ENCODE measurements at places on chromosomes 11 and 22.

GRCh38 chr11:72642884-72643522, 31.2 kb downstream of the PDE2A start:
- DNase-seq = peak; percentile 75

DNA sequence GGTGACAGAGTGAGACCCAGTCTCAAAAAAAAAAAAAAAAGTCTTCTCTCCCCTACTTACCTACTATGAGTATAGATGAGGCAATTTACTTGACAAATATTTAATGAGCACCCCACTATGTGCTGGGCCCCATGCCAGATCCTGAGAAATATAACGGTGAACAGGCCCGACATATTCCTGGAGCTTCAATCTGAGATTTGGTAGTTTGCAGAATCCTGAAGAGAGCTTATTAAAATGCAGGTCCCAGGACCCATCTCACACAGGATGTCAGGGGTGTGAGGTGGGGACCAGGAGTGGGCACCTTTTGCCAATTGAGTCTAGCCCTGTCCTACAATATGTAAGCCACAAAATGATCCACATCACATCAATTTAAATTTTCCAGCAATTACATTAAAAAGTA, 44.0 kb downstream of the KCNJ4 start:
- DNase-seq = no peak

DNA sequence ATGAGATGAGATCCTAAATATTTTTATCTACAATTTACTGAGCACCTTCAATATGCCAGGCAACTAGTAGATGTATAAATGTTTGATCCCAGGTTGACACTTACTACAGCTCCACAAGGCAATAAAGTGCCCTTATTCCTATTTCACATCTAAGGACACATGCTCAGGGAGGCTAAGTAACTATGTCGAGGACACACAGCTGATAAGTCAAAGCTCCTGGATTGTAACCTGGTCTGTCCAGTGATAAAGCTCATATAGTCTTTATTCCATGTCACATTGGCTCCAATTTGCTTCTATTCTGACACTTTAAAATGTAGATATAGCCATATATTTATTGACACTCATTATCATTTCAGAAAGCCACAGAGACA, 93.8 kb upstream of the BMAL1 start:
- DNase-seq = no peak

GRCh38 chr11:134277183-134278001, 1.2 kb downstream of the GLB1L3 start:
- no peak for DNase-seq

DNA sequence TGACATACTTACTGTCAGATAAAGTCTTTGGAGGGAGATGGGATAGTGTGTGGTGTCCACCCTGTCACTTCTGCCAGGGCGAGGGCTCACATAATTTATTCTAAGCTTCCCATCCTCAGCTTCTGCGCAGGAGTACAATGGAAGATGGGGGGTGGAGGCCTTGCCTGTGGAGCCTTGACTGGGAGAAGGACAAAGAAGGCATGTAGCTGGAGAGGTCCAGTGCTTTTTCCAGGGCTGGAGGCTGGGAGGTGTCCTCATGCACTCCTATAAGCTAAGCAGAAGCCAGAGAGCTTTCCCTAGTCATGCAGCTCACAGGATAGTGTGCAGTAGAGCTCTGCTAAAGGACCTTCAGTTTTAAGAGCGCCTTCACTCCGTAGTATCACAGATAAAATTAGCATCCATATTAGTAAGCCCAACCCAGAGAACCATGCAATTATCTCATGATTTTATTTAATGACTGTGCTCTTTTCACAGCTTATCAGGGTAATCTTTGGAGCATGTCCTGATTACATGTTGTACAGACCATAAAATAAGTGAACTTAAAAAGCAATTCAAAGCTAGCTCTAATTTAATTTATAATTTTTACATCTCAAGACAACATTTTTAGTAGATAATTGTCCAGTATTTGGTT, 148.3 kb downstream of the TEAD1 start:
- no peak for DNase-seq

- DNase-seq = no peak
Observed at GRCh38 chr11:13091373-13091772, 82.3 kb downstream of the RASSF10 start.

- no peak for DNase-seq
Observed at GRCh38 chr11:134658481-134659225, 246.6 kb upstream of the B3GAT1 start.

DNA sequence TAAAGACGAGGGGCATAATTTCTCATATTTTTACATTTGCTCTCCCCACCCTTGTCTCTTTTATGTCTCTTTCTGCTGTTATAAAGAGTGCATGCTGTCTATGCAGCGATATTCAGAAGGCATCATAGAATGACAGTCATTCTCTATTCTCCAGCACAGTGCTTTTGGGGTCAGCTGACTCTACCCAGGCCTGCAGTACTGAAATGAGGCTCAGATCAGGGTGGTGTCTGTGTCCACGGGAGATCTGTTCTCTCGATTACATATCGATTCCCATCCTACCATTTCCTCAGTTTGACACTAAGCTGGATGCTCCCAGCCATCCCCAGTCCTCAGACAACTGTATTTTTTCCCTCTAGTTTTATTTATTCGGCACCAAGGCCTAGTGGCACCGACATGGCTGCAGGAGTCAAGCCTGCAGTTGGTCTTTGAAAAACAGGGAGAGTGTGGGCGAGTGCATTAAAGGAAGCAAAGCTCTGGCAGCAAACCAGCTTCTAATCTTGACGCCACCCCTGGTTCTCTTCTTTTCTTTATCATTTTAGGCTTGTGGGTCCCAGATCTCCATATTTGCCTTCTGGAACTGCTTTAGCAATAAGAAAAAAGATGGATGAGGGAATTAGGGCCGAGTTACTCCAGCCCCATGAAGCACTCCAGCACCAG, 71.6 kb upstream of the PICALM start:
- DNase-seq = peak; percentile 38

DNA sequence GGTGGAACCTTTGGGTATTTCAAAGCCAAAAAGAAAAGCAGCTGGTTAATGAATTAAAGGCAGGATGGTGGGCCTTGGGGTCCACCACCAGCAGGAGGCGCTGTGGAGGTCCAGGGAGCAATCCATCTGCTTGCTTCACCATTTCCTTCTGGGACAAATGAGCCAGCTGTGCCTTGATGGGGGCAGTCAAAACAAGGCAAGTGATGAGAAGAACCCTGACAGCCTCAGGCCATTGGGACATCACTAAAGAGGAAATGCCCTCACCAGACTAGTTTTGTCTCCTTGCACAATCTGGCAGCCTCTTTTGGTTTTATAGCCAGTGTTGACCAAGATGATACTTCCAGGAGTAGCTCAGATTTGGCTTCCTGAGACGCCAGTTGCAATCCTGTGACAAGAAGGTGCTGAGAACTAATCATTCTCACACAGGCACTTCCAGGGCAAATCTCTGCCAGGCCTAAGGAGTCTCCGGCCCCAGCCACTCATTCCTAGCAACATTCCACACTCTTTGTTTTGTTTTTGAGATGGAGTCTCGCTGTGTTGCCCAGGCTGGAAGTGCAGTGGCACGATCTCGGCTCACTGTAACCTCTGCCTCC, 38.2 kb upstream of the WEE1 start:
- peak; percentile 79 for DNase-seq

GRCh38 chr22:46854125-46854870, 91.8 kb downstream of the TBC1D22A start:
- DNase-seq = no peak

GRCh38 chr11:99693941-99694492, 673.3 kb downstream of the CNTN5 start:
- peak; percentile 2 for DNase-seq

GRCh38 chr11:125360066-125360465, 136.0 kb downstream of the FEZ1 start:
- no peak for DNase-seq

DNA sequence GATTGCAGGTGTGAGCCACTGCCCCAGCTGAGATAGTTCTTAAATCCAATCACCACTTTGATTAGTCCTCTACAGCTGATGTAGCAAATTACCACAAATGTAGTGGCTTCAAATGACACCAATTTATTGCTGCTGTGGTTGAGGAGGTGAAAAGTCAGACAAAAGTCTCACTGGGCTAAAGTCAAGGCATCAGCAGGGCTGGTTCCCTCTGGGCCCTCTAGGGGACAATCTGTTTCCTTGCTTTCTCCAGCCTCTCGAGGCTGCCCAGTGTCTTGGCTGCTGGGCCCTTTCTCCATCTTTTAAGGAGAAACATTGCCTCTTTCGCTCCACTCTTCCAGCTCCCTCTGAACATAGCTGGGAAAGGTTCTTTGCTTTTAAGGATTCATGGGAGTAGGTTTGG, 50.5 kb upstream of the SHANK2 start:
- no peak for DNase-seq

- DNase-seq = no peak
Observed at GRCh38 chr22:49589301-49589700, 238.4 kb downstream of the BRD1 start.

GRCh38 chr11:132168344-132168981, 798.0 kb downstream of the NTM start:
- no peak for DNase-seq

- DNase-seq = no peak
Observed at GRCh38 chr11:74608431-74608830, 16.0 kb downstream of the POLD3 start.

GRCh38 chr11:88288560-88288959, 49.0 kb downstream of the CTSC start:
- no peak for DNase-seq

GRCh38 chr22:45235101-45235777, 5.5 kb downstream of the KIAA0930 start:
- DNase-seq = no peak

DNA sequence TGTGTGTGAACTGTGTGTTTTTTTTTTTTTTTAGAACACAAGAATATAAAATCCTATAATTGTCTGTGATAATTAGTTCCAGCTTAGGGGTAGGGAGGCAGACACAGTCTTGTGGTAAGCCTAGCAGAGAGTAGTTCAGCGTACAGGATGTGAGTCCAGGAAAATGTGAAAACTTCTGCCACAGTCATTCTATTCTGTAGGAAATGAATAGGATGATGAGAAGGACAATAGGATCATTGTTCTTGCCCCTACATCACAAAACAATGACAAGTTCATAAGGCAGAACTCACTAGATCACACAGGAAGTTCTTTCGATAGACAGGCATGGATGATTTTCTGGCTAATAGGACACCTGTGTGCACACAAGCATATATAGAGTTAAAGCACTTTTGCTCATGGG, 132.2 kb downstream of the NAV2 start:
- DNase-seq = no peak

DNA sequence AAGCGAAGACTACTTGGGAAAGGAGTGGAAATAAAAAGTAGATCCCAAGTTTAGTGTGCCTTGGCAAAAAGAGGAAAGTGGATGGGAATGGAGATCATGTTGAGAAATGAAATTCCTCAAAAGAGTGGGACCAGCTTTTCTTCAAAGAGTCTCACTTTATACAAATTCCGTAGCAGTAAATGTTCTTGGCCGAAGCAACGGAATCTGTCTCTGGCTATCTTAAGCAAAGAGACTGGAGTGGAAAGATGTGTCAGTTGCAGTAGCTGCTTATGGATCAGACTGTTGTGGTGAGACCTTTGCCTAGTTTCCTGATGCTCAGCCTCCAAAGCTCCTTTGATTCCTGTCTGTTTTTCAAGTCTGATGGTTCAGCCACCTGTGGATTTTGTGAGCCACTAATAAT, 73.6 kb downstream of the CSTPP1 start:
- DNase-seq = no peak

GRCh38 chr11:8826901-8827560, 84.0 kb upstream of the AKIP1 start:
- DNase-seq = peak; percentile 50

DNA sequence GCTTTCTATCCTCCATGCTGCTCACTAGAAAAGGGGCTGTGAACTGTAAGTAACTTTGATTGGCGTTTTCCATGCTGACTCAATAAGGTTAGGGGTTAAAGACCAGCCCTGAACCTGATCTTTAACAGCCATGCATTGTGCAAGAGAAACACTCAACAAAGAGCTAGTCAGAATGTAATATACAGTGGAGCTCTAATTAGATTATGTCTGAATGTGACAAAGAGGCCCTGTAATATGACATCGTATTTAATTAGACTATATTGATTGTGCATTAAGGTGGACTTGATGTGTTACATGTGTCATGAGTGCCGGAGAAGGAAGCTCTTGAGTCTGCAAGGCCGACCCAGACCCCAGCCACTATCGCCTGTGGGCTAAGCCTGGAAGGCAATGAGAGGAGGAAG, 70.5 kb downstream of the PKNOX2 start:
- DNase-seq = no peak

DNA sequence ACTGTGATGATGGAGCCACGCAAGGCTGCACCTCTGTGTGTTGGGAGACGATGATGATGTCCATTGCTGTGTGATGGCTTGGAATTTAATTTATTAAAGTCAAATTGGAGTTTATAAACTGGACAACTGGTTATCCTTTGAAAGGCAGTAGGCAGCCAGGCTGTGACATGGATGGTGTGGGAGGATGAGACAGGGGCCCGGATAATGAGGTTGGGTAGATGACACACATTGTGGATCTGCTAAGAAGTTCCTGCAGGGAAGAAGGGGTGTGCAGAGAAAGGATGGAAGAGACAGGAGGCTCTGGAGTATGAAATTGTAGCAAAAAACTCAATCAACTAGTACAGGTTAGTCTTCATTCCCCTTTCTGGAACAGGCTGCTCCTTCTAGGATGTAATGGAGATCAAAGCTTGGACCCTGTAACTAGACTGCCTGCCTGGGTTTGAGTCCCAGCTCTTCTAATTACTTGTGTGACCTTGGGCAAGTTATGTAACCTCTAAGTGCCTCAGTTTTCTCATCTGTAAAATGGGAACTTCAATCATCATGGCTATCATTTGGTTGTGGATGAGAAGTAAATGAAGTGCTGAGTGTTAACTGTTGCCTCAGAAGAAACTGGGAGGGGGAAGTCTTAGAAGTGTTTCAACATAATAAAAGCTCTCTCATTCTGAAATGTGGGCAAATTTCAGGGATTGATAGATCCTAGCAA, 4.2 kb upstream of the HINFP start:
- no peak for DNase-seq

DNA sequence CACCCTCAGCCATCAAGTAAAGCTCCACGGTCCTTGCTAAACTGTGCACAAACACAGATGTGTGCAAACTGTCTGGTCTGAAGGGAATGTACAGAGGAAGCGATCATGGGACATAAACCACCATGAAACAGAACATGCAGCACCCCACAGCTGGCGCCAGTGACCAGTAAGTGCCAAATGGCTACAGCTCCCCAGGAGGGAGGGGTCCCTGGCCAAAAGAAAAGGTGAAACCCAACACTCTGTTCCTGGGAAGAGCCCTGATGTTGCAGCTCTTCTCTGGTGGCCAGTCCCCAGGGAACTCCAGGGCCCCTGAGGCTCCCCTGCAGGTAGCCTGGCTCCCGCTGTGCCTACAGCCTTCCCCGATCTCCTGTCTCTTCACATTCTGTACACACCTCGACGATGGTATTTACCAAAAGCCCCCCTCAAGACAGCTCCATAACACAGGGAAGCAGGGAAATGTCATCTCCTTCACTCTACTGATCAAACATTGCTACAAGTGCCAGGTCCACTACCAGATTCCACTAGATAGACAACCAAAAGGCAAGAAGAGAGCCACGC, 2.9 kb downstream of the DGCR6L start:
- no peak for DNase-seq
